ENCODE measurements at places on chromosomes 2 and 18.
A peak's percentile ranks its signal among the peaks of the same experiment; 100 is the strongest.

GRCh38 chr2:46162329-46163097, 134.7 kb upstream of the EPAS1 start:
- DNase-seq, result no peak

DNA sequence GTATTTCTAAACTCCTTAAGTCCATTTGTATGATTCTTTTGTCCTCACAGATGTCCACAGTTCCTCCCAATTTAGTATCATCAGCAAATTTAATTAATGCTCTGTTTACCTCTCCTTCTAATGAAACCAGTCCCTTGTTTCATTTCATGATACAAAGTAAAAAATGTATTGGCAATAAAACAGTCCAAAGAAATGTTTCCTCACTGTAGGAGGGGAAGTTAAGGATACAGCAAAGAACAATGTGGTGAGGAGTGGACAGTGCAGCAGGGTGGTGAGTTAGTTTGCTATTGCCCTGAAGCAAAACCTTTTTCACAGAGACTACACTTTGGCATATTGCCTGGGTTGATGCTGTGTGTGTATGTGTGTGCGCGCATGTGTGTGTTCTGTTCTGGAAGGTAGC, 401.5 kb downstream of the ARHGAP15 start:
- DNase-seq, result no peak

GRCh38 chr2:5690286-5690685, 1.9 kb upstream of the SOX11 start:
- DNase-seq, result no peak

DNA sequence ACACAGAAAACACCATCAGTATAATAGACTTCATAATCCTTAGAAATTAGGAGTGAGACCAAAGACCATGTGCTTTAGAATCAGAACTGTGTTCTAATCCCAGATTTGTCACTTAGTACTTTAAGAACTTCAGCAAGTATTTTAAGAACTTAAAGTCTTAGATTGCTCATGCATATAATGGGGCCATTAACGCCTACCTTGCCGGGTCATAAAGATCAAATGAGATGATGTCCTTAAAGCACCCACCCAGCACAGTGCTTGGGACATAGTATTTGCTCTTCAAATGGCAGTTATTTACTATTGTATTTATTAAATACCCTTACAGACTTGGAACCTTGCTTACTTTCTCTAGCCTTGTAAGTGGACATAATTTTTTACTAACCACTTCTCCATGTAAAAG, 156.1 kb downstream of the GREB1L start:
- no peak for DNase-seq

GRCh38 chr2:42286268-42286946, 74.6 kb downstream of the COX7A2L start:
- DNase-seq, result no peak

- DNase-seq, result no peak
Observed at GRCh38 chr2:233000886-233001750, 11.9 kb downstream of the NGEF start.

DNA sequence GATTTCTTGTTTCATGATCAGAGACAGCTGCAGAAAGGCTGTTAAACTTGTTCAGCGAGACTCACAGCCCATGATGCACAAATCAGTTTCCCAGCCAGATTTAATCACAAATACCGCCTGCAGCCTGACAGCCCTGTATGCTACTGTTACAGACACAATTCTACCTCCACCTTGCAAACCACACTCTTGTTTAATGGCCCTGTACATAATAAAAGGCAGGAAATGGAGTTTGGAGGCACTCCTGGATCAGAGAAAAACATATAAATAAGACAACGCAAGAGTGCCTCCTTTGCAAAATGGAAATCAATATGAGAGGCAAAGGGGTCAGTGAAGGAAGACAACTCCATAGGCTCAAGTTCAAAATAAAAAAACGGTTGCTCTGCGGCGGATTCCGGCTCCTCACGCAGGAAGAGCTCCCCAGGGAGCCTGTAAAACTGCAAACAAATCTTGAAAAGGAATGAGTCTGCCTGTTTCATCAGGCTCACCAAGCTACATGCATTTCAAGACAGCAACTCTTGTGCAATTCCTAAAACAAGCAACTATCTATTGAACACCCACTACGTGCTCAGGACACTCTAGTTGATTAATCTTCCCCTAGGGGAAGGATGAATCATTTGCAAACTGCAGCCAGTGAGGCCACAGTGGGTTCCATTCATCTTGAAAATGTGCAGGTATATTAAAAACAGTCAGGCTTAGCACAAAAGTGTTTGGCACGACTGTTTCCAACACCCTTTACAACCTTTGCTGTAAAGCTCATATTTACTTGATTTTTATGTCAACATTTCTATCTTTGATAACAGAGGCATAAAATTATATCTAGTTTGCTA, 37.5 kb downstream of the TBC1D8 start:
- no peak for DNase-seq

DNA sequence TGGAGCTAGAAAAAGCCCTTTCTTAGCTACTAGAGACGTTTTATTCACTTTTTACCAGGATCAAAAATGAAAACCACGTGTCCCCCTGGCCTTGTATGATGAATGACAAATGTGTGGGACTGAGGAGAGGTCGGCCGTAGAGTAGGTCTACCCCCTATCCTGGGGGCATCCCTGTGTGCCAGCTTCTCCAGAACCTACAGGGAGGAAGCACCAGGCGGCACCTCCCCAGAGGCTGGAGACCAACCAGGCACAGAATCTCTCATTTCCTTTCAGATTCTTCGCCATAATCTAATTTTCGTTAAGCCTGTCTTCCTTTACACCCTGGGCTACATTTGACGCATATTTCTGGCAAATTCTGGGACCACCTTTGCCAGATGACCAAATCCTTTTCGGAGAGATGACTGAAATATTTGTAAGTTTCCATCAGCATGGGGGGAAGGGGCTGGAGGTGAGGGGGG, 15.9 kb downstream of the TWIST2 start:
- DNase-seq, result no peak

DNA sequence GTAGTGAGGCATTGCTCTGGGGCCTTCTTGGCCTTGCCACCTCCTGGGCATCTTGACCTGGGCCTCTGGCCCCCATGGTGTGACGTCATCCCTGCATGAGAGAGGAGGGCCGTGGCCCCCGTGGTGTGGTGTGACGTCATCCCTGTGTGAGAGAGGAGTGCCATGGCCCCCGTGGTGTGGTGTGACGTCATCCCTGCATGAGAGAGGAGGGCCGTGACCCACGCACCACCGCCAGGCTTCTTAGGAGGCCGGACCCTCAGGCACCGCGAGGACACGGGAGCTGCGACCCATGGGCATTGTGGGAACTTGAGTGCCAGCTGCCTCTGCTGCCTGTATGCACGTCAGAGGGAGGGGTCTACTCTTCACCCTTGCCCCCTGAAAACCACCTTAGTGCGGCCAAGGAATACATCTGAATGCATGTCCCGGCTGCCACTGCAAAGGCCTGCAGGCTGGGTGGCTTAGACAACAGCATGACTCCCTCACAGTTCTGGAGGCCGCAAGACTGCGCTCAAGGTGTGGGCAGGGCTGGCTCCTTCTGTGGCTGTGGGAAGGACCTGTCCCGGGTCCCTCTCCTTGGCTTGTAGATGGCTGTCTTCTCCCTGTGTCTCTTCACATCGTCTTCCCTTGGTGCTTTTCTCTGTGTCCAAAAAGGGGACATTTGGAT, 20.8 kb upstream of the OTOS start:
- DNase-seq, result no peak

GRCh38 chr18:48037481-48038271, 107.2 kb upstream of the SMAD2 start:
- DNase-seq, result no peak

DNA sequence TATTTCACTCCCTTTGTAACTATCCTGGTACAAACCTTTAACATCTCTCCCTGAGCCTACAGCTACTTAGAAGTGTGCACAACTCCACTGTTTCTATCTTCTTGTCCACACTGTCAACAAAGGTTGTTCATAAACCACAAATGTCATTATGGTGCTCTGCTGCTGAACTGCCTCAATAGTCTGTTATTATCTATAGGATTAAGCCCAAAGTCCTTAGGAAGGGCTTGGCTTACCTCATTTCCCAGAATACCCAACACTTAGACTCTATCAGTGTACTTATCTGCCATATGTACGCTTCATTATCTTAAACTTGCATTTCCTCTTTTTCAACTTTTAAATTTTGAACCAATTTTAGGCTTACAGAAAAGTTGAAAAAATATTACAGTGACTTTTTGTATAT, 94.2 kb downstream of the HNMT start:
- DNase-seq, result no peak

- DNase-seq, result no peak
Observed at GRCh38 chr2:181764095-181764963, 84.0 kb upstream of the NEUROD1 start.

GRCh38 chr18:596288-596881, 403 bp upstream of the CLUL1 start:
- DNase-seq, result peak; percentile 3

GRCh38 chr18:70319187-70319586, 30.3 kb downstream of the SOCS6 start:
- no peak for DNase-seq

- DNase-seq, result peak; percentile 13
Observed at GRCh38 chr18:77249569-77250500, at the start of gene GALR1. Gene GALR1, plus strand, starts transcription at chr18:77249848. Its CDS starts 701 bp downstream, at chr18:77250549.

- no peak for DNase-seq
Observed at GRCh38 chr18:46563317-46563716, 93.7 kb downstream of the LOXHD1 start.

DNA sequence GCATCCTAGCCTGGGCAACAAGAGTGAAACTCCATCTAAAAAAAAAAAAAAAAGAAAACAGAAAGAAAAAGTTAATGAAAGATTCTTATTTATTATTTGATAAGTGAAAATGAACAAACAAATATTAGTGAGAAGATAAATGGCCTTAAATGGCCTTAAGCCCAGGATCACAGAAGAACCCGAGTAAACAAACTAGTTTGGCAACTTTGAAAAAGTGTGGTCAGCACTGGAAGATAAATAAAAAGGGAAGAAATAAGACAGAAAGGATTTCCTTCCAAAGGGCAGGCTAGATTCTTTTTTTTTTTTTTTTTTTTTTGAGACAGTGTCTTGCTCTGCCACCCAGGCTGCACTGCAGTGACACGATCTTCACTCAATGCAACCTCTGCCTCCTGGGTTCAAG, 692.4 kb downstream of the CPS1 start:
- no peak for DNase-seq

GRCh38 chr2:234259440-234259839, 208.9 kb downstream of the SPP2 start:
- DNase-seq, result no peak

GRCh38 chr18:45295388-45295787, 319.9 kb upstream of the SLC14A2 start:
- no peak for DNase-seq

DNA sequence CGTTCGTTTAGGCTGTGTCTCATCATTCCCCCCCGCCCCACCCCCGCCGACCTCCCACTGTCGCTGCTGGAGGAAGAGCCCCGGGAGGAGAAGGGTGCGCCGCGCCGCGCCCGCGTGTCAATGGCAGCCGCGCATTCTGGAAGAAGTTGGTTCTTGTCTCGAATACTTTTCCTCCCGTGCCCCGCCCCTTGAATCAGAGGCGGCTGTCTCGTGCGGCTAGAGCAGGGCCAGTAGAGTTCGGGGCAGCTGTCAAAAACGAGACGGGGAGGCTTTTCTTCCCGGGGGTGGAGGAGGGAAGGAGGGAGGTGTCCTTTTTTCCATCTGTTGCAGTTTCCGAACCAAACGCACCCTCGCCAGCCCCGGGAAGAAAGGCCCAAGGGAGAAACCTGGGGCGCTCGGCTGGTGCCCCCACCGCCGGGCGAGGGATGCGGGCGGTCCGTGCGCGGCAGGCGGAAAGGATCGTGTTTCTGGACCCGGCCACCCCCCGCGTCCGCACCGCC, 410 bp upstream of the TGIF1 start:
- DNase-seq, result peak; percentile 83

GRCh38 chr2:18804536-18804935, 215.2 kb upstream of the NT5C1B start:
- no peak for DNase-seq

DNA sequence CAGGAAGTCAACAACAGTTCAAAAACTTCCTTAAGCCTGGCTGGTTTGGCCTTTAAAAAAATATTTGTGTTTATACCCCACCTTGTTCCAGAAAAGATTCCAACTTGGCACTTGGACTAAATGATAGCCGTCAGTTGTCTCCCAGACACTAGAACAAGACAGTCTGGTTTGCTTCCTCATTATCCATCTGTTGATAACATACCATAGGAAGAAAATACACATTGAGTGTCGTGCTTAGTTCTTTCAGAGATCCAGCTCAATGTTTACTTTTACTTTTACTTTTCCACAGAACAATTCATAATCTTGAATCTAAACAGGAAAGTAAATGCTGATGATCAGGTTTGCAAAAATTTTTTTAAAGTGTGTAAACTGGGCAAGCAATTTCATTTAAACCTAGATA, 2.4 kb upstream of the VPS54 start:
- DNase-seq, result no peak

- no peak for DNase-seq
Observed at GRCh38 chr2:118991554-118991953, 49.6 kb downstream of the MARCO start.

DNA sequence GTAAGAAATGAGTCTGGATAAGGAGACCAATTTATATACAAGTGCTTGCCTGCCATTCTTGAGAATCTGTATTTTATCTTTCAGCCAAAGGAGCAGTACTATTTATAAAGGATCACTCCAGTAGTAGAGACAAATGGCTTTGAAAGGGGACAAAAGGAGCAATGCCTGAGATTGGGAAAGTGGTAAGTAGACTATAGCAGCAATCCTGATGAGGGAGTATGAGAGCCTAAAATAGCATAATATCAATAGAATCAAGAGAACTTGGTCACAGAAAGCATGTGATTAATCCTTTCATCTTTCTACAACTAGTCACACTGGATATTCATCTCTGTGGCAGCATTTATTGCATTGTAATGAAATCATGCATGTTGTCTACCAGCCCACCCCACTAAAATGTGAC, 20.2 kb downstream of the NRXN1 start:
- no peak for DNase-seq

DNA sequence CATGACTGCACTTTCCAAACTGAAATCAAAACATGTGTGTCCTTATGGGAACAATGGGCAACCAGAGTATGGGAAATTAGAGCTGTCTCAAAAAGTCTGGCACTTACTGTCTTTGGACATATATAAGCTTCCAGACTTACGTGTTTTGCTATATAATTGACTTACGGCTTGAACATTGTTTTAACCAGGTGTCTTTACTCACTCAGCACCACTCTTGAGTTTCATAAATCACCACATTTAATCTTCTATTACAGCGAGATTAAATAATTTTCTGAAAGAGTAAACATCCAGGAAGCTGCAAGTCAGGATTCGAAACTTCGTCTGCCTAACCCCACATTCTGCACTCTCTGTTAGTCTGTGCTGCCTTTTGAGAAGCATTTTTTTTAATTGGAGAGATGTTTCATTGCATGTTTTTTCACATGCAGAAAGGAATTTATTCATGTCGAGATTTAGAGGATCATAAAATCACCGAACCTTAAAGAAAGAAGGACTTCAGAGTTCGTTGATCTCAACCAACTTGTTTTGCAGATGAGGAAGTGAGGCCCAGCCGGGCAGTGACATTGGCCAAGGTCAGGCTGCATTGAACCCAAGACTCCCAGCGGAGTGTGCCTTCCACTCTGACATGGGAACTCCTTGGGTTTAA, 137.3 kb downstream of the SETBP1 start:
- DNase-seq, result no peak

Data from activated CD4-positive, alpha-beta T cell treated with anti-CD3 and anti-CD28 coated beads for 48 hours (primary cell).